T-cell (primary cell): ENCODE measurements at places on chromosomes 13 and 19. TPM values are rescaled to one million over a fixed set of nuclear protein-coding genes. Genes with fewer than 3 reads are reported as not detected.

Gene KIR2DL1
- 0.28 TPM for total RNA-seq

Gene CHMP2A
- 61.5 TPM for total RNA-seq

Gene JAK3
- 224 TPM for total RNA-seq

DNA sequence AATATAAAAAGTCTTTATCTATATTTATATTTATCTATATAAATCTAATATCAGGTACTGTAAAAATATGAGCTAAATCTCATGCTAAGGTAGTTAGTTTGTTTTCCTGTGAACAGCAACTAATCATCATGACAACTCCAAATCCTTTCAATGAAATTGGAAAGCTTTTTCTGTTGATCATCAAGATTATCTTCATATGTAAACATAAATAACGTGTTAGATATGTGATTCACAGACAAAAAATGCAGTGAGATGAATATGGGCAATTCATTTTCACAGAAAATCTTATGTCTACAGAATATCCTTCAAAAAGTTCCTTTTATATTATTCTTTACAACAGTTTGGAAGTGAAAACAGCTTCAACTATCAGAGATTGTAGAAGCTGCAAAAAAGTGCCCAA lies 41.7 kb upstream of the EEF1AKMT1 start:
- DNase-seq = no peak

DNA sequence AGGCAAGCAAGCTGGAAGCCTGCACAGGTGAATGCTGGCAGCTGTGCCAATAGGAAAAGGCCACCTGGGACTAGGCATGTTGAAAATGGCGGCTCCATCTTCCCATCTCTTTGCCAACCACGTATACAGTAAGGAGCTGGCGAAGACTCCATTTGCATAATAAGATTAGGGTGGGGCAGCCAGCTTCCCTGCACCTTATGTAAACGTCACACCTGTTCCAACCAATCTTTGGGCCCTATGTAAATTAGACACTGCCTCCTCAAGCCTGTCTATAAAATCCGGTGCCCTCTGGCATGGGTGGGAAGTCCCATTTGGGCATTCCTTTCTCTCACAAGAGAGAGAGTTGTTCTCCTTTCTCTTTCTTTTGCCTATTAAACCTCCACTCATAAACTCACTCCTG lies 16.8 kb downstream of the ADGRE2 start:
- no peak for DNase-seq
